Jurkat, Clone E6-1 (cell line): ENCODE measurements at places on chromosomes 3 and 15.

DNA sequence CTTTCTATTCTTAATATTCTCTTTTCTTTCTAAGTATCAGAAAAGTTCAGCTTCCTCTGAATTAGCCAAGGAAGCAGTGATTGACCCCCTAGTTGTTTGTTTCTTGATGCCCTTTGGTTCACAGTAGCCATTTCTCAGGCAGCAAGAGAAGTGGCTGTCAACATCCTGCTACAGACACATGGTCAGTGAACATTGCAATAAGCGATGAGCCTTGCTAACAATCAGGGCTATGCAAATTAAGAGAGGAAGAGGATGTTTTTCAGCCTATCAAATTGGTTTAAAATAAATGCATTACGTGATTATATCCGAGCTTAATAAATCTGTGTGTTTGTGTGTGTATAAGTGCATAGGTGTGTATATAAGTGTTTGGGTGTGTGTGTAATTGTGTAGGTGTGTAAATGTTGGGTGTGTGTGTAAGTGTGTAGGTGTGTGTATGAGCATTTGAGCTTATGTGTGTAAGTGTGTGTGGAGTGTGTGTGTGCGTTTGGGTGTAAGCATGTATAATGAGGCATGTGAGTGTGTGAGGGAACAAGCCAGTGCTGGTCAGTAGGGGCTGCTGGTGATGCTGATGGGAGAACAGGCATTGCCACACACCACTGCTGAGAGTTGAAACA, 78.1 kb upstream of the XCR1 start:
- DNase-seq, result no peak

DNA sequence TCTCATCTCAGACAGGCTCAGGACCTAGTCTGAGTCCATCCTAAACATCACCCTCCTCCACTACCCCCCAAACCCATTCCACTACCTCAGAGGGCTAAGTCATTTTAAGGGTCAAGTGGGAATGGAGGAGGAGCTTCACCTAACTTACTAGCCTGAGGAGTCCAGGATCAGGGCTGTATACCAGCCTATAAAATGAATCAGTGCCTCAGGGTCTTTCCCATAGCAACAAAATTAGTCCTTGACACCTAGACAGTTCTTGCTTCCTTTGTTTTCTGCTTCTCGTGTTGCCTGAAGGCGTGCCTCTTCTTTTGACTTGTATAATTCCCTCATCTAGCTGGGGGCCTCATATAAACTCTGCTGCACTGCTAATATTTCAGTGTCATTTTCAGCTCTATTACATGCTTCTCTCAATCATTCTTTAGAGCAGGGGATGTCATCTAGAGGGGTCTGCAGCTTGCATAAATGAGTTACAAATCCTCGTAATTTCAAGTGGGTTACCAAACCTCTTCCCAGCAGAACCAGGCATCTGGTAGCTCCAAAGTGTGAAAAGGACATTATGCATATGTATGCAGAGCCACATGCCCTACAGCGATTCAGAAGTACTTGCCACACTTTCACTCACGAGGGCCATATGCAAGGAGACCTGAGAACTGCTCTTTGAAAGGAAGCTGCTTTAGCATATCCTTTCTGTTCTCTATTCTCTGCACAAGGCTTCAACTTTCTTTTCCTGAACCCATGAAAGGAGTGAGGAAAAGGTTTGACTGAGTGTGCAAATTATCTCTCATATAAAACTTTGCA, 311.7 kb upstream of the SEMA6D start:
- no peak for DNase-seq

- DNase-seq, result no peak
Observed at GRCh38 chr15:43525131-43525530, 7.7 kb downstream of the MAP1A start.

DNA sequence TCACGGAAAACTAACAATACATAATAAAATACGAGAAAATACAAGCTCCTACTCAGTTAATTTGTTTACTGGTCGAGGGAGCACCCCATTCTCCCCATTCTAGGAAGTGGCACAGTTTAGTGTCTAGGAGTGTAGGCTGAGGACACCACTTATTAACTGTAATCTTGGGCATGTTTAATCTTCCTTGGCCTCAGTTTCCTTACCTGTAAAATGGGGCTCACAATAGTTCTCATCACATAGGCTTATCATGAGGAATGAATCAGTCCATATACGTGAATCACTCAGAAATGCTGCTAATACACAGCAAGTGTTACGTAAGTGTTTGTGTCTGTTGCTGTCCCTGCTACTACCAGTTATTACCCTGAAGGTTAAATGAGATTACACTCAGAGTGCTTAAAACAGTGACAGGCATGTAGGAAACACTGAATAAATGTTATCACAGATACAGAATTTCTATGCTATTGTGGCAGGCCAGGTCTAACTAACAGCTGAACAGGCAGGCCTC, 210.2 kb downstream of the OSBPL10 start:
- DNase-seq, result no peak

DNA sequence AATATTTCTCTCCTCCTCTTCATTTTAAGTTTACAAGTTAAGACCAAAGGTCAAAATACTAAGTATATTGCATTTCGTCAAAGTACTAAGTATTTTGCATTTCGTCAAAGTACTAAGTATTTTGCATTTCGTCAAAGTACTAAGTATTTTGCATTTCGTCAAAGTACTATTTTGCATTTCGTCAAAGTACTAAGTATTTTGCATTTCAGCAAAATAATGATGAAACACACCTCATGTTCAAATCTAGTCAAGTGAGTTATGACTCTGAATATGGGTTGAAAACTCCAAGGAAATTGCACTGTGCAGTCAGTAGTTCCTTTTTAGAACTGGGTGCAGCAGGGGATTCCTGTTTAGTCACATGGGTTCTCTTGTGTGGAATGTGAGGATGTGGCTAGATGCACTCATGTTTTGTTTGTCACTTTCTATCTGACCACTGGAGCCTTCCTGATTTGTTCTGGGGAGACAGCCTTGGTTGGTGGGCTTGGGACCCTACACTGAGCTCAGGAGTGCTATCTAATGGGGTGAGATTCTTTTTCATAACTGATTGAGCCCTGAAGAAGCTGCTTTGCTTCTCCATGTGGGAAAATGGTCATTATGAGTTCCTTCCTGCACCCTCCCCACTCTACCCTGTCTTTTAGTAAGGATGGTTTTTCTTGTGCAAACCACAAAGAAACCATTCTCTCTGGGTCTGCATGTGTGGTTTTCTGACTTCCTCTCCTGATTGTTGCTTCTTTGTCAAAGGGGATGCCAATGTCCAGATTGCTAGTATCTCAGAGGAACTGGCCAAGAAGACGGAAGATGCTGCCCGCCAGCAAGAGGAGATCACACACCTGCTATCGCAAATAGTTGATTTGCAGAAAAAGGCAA, 73.4 kb downstream of the CCK start:
- DNase-seq, result no peak

DNA sequence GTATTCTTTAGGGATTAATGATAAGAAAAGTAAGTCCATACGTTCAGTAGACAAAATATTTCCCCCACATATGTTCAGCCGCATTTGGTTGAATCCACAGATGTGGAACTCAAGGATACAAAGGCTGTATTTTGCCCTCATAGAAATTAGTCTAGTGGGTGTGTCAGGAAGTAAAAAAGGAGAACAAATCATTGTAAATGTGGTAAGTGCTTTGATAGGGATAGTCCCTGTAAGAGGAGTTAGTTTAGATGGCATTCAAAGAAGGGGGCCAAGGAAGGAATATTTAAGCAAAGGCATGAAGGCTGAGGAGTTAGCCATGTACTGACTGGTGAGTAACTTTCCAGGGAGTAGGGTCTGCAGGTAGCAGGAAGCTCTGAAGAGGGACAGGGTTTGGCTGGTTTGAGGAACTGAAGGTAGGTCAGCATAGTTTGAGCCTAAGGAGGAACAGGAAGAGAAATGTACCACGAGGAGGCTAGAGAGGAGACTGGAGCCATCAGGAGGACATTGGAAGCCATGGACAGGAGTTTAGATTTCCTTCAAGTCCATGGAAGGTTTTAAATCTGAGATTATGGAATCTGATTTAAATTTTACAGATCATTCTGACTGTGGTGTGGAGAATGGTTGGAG, 98.8 kb downstream of the MME start:
- no peak for DNase-seq

DNA sequence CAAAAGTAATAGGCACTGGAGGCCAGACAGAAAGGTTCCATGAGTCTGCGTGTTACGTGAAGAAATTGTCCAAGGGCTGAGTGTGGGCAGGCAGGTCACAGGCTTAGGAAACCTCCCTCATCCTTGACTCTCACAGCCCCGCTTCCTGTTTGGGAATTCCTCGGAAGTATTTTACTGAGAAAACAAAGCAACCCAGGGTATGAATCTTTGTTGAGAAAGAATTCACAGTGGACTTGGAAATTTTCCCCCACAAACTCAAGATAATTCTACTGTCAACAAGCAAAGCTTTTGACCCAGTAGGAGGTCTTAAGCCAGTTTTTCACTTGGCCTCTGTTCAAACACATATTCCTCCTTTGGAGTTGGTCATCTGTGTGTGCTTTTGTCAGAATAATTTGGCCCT, 377.1 kb upstream of the TPM1 start:
- DNase-seq, result no peak

DNA sequence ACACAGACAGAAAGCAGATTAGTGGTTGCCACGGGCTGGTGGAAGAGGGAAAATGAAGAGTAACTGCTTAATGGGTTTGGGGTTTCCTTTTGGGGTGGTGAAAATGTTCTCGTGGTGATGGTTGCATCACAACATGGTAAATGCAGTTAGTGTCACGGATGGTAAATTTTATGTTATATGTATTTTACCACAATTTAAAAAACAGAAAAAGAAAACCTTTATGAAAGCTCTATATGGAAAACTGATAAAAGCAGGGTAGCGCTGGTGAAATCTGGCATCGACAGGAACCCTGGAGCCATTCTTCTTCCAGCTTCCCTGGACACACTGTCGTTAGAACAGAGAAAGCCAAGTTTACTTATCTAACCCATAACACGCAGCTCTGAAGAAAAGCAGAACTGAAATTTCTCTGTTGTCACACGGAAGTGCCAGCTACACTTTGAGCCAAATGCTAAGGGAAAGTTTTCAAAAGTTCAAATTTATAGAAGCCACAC, 287.7 kb upstream of the NR2F2 start:
- DNase-seq, result no peak

- DNase-seq, result peak; percentile 43
Observed at GRCh38 chr3:155581579-155581978, 163.3 kb downstream of the PLCH1 start.

GRCh38 chr15:86677278-86677677, 597.6 kb downstream of the AGBL1 start:
- no peak for DNase-seq

DNA sequence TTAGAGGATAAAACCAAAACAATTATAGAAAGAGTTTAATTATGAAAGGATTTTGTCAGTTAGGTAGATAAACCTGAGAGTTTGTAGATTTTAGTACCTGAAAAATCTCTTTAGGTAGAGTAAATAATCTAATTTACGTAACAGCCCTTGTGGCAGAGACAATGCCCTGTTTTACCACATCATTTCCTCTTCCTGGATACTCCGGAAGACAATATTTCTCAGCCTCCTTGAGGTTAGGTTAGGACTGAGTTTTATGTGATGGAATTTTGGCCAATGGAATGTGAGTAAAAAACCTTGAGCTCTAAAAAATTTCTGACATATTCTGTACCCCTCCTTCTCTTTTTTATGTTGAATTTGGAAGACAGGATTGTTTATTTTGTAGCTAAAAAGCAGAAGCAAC, 50.7 kb upstream of the TPRG1 start:
- no peak for DNase-seq

DNA sequence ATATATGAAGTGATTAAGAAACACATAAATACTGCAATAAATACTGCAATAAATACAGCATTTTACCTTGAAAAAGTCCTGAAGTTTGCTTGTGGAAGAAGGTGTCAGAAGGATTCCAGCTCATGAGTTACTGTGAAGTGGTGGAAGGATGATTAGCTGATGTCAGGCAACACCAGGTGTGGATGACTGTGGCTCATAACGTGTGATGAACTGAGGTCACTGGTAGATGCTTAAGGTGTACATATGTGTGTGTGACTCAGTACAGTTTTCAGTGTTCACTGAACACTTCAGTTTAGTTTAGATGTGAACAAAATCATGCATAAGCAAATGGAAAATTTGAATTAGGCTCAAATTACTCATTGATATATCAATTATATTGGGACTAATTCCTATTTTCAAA, 1045.0 kb downstream of the NTRK3 start:
- DNase-seq, result no peak

DNA sequence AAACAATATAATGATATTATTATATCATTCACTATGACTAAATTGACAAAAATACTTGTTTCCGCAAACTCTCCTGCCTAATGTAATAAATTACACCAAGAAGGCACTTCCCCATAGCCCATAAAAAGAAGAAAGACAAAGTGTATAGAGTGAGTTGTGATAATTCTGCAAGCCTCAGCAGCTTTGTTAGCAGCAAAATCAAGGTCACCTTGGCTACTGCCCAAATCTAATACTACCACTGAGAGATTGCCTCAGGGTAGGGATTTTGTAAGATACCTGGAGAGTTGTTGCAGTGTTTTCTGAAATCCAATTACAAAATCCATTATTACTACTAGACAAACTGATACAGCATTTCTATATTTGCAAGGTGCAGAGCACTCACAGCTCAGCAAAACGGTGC, 503.5 kb downstream of the FGF12 start:
- no peak for DNase-seq

GRCh38 chr3:151328298-151328995, 902 bp downstream of the P2RY13 start:
- no peak for DNase-seq

DNA sequence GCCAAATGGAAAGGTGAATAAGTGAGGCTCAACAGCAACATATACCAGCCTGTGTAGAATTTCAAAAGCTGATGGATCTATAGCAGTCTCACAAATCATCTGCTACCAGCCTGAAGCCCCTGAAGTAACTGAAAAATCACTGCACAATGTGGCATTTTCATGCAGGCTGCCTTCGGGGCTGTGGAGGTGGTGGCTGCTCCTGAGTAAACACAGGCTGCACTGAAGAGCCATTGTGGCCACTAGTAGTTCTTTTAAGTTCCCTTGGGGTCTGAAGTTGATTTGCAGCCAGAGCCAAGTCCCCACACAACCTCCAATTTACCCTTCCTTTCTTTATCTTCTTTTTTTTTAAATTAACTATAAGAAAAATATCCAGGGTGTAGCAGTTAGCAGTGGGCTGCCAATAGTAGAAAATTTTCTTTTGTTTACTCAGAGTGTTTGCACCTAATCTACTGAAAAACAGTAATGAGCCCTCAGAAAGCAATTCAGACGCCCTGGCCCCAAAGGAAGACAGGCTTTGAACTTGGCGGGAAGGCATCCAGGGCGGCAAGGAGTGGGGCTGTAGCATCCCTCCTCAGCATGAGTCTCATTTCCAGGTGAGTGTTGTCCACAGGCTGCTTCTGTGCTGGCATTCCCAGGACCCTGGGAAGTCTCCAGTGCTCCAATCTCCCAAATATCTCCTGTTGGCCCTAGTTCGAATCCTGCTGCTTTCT, 13.3 kb upstream of the SUSD5 start:
- DNase-seq, result no peak

GRCh38 chr15:33013827-33014445, 180.6 kb downstream of the FMN1 start:
- DNase-seq, result no peak

GRCh38 chr3:127375151-127375930, 87.5 kb upstream of the PRR20G start:
- no peak for DNase-seq
